ENCODE measurements at places on chromosomes 5 and 9. TPM values are rescaled to one million over a fixed set of nuclear protein-coding genes. Genes with fewer than 3 reads are reported as not detected.
A peak's percentile ranks its signal among the peaks of the same experiment; 100 is the strongest.

SEMA6A gene
- total RNA-seq = not detected

MAP1B gene
- total RNA-seq = not detected

CTNNAL1 gene
- total RNA-seq = 2.7 TPM

FBLL1 gene
- total RNA-seq = not detected

TRAF1 gene
- 30.5 TPM for total RNA-seq

FREM1 gene
- 0.05 TPM for total RNA-seq

PCDHGB3 gene
- total RNA-seq = 0.52 TPM

FGFR4 gene
- total RNA-seq = 0.72 TPM

PCDHGA8 gene
- 0.28 TPM for total RNA-seq

ADRB2 gene
- 78.9 TPM for total RNA-seq

SAXO1 gene
- 0.21 TPM for total RNA-seq

- no peak overlapping the region for H3K27ac ChIP-seq
- peaks cover 8% of the 10 kb centered on the region for H3K4me1 ChIP-seq
- H3K27me3 ChIP-seq = no peaks in the 10 kb centered on the region
- peak; percentile 48 for DNase-seq
- H3K36me3 ChIP-seq = no peaks in the 10 kb centered on the region
Observed at GRCh38 chr9:71758785-71759184, 9.5 kb downstream of the CEMIP2 start.

DNA sequence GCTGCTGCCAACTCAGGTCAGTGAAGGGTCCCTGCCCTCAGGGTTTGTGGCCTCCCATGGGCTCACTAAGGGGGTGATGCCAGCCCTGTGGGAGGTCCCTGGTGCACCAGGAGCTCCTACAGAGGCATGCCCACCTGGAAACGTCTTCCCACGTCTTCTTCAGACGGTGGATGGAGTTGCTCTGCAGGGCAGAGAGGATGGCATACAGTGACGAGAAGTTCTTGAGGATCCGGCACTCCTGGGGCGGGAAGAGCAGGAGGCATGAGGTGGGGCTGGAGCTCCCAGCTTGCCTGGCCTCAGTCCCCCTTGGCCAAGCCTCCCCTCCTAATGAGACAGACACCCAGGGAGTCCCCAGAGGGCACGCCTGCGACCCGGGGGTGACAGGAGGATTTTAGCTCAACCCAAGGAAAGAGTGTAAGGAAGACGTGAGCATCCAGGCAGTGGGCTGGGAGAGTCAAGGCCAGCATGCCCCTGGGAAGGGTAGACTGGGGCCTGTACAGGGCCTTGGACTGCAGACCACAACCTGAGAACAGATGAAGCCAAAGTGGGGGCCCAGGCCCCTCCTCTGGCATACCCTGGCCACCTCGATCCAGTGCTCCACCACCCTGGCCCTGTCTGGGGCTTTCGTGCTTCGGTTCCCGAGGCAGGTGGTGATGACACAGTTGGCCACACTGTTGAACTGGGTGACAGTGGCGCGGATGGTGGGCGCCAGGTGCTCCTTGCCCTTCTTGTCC, 14.4 kb downstream of the RALGDS start:
- H3K4me3 ChIP-seq = no peak overlapping the region
- DNase-seq = no peak
- peaks cover 5% of the 10 kb centered on the region for H3K4me1 ChIP-seq
- H3K36me3 ChIP-seq = peaks cover 84% of the 10 kb centered on the region
- no peaks in the 10 kb centered on the region for H3K27me3 ChIP-seq
- no peak overlapping the region for H3K27ac ChIP-seq

DNA sequence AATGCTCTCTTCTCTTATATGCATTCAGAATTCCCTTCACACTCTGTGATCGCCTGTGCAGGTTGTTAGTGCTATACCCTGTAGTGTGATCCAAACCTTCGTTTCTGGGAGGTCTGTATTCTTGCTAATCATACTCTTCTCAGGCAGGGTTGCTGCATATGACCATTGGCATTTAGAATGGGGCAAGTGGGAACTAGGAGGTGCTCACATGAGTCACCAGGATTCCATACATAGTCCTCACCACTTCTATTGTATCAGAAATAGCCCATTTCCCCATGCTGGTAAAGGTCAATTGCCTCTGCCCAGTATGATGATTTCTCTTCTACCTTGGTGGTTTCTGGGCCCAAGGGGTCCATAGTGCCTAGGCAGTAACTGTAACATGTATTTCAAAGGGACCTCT, 443.5 kb upstream of the CDH6 start:
- H3K27me3 ChIP-seq = no peaks in the 10 kb centered on the region
- no peak for DNase-seq
- no peaks in the 10 kb centered on the region for H3K36me3 ChIP-seq
- H3K27ac ChIP-seq = no peak overlapping the region

- H3K36me3 ChIP-seq = no peaks in the 10 kb centered on the region
- DNase-seq = no peak
- H3K27me3 ChIP-seq = no peaks in the 10 kb centered on the region
- H3K4me1 ChIP-seq = peaks cover 2% of the 10 kb centered on the region
- H3K4me3 ChIP-seq = no peak overlapping the region
- H3K27ac ChIP-seq = no peak overlapping the region
Observed at GRCh38 chr5:158565017-158565789, 534.5 kb downstream of the EBF1 start.

GRCh38 chr9:114281473-114282103, 41.3 kb upstream of the ORM1 start:
- H3K4me3 ChIP-seq = no peak overlapping the region
- no peaks in the 10 kb centered on the region for H3K36me3 ChIP-seq
- no peaks in the 10 kb centered on the region for H3K4me1 ChIP-seq
- no peaks in the 10 kb centered on the region for H3K27me3 ChIP-seq

GRCh38 chr9:129609486-129610212, 11.3 kb downstream of the C9orf50 start:
- no peaks in the 10 kb centered on the region for H3K36me3 ChIP-seq
- H3K4me1 ChIP-seq = peaks cover 47% of the 10 kb centered on the region
- peak; percentile 59 for DNase-seq
- peak overlapping the region; percentile 12 for H3K4me3 ChIP-seq

- H3K36me3 ChIP-seq = no peaks in the 10 kb centered on the region
- H3K27ac ChIP-seq = no peak overlapping the region
- H3K4me3 ChIP-seq = no peak overlapping the region
- DNase-seq = no peak
Observed at GRCh38 chr9:38118862-38119438, 49.9 kb upstream of the SHB start.

DNA sequence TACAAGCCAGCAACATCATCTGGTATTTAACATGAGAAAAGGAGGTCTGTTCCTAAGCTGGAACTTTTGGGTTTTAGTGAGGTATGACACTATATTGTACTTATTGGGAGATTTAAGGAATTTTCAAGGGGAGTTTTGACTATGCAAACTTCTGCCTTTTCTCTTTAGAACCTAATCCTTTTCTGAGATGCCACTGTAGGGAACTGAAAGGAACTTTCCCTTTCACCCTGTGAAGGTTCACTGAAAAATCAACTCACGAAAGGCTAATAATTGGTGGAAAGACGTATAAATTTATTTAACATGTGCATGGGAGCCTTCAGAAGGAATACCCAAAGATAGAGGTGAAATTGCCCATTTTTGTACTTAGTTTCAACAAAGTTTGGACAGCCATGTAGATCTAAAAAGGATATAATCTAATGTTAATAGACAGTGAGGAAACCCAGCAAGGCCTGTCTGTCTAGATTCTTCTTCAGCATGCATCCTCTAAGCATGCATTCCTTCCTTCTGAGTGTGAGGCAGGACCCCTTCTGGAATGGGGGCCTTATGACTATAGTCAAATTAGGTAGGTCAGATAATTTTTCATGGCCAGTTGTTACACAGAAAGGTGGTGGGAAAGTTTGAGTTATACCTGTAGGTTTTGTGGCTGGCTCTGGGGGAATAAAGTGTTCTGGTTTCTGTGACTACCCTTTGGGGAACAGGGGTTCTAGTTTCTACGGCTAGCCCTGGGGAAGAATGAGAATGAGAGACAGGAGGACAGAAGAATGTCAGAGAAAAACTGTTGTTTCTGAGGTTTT, 200.3 kb downstream of the C9orf152 start:
- no peak for DNase-seq
- no peaks in the 10 kb centered on the region for H3K27me3 ChIP-seq
- H3K4me3 ChIP-seq = no peak overlapping the region

- DNase-seq = no peak
- H3K36me3 ChIP-seq = no peaks in the 10 kb centered on the region
- no peak overlapping the region for H3K27ac ChIP-seq
Observed at GRCh38 chr9:134597041-134597913, 44.3 kb upstream of the COL5A1 start.

DNA sequence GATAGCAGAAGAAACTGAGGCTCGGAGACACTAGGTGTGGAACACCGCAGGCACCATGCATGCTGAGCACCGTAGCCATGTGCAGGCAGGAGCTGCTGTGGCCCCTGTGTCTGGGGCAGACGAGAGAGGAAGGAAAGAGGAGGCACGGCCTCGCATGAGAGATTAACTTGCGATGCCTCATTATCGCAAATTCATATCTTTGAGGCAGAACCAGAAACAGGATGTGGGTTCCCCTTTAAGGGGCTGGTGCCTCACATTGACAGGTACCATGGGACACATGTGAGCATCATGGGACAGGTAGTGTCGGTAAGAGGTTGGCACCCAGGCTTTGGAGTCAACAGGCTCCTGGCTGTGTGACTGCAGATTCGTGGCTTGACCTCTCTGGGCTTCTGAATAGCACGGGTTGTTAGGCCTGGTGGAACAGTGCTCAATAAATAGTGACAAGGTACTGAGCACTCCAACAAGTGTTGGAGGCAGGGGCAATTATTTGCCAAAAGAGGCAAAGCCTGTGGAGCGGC, 40.8 kb downstream of the NAIF1 start:
- no peaks in the 10 kb centered on the region for H3K36me3 ChIP-seq
- H3K27me3 ChIP-seq = no peaks in the 10 kb centered on the region
- peaks cover 89% of the 10 kb centered on the region for H3K4me1 ChIP-seq
- H3K4me3 ChIP-seq = no peak overlapping the region

GRCh38 chr9:104482921-104483570, 21.0 kb upstream of the OR13F1 start:
- H3K4me1 ChIP-seq = no peaks in the 10 kb centered on the region
- no peaks in the 10 kb centered on the region for H3K36me3 ChIP-seq
- no peak overlapping the region for H3K4me3 ChIP-seq
- H3K27ac ChIP-seq = no peak overlapping the region
- no peaks in the 10 kb centered on the region for H3K27me3 ChIP-seq

DNA sequence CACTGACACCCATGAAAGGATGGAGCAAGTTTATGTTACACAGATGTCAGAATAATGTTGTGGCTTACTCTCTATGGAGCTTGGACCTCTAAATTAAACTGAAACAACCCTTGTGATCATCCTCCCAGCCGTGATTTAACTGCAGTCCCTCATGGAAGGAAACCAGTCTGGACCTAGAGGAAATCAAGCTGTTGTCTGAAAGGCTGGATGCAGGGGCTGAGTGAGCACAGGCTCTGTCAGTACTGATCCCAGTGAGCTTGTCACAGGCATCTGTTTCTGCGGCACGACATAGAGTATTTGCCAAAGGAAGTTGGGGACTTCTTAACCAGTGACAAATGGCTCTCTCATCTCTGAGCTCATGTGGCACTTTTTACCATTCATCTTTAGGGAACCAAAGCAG, 282.9 kb upstream of the MAP3K1 start:
- no peaks in the 10 kb centered on the region for H3K36me3 ChIP-seq
- H3K27ac ChIP-seq = no peak overlapping the region
- no peak for DNase-seq
- H3K4me1 ChIP-seq = no peaks in the 10 kb centered on the region
- H3K4me3 ChIP-seq = no peak overlapping the region

- no peaks in the 10 kb centered on the region for H3K4me1 ChIP-seq
- no peak overlapping the region for H3K4me3 ChIP-seq
- no peaks in the 10 kb centered on the region for H3K36me3 ChIP-seq
- H3K27ac ChIP-seq = no peak overlapping the region
- DNase-seq = no peak
- no peaks in the 10 kb centered on the region for H3K27me3 ChIP-seq
Observed at GRCh38 chr9:1879501-1879900, 135.6 kb upstream of the SMARCA2 start.

DNA sequence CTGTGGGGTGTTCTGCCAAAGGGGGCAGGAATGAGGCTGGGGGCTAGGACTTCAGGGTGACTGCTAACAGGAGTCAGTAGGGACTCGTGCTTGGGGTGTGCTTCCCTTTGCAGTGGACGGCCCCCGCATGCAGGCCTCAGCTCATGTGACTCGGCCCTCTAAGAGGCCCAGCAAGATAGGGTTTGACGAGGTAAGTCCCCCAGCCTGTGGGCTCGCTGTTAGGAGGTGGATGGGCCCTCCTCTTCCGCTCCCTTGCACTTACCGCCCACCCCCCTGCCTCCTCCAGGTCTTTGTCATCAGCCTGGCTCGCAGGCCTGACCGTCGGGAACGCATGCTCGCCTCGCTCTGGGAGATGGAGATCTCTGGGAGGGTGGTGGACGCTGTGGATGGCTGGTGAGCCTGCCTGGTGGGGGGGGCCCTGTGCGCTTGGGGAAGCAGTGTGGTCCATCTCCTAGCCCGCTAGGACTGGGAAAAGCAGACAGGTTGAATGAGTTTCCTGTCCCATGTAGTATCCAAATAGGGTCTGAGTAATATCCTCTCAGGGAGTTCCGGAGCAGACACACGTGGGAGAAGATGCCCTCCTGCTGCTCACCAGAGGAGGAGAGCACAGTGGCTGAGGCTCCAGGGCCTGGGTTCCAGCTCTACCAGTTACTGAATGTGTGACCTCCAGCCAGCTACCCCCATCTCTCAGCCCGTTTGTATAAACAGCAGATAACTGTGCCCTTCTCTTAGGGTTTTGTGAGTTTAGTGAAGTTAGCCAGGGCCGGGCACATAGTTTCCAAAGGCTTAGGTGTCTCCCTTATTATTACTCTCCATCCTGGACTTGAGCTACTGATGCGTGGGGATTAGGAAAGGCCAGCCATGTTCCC, 8.2 kb downstream of the CERCAM start:
- H3K4me1 ChIP-seq = no peaks in the 10 kb centered on the region
- DNase-seq = no peak
- no peaks in the 10 kb centered on the region for H3K27me3 ChIP-seq
- no peaks in the 10 kb centered on the region for H3K36me3 ChIP-seq
- no peak overlapping the region for H3K27ac ChIP-seq
- H3K4me3 ChIP-seq = no peak overlapping the region

DNA sequence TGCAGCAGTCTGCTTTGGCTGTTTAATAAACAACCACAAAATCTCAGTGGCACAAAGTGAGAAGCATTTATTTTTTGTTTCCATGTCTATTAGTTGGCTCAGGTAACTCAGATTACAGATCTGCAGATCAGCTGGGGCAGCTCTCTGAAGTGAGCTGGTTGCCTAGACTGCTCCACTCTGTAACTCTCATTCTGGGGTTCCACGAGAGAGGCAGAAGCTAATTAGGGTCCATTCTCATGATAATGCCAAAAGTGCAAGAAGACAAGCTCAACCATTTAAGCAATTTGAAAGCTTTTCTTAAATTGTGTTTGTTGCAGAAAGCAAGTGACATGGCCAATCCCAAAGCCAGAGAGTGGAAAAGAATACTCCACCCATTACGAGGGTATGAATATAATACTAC, 13.2 kb downstream of the MEIKIN start:
- H3K4me1 ChIP-seq = no peaks in the 10 kb centered on the region
- no peak overlapping the region for H3K4me3 ChIP-seq
- no peaks in the 10 kb centered on the region for H3K36me3 ChIP-seq
- peaks cover 7% of the 10 kb centered on the region for H3K27me3 ChIP-seq

DNA sequence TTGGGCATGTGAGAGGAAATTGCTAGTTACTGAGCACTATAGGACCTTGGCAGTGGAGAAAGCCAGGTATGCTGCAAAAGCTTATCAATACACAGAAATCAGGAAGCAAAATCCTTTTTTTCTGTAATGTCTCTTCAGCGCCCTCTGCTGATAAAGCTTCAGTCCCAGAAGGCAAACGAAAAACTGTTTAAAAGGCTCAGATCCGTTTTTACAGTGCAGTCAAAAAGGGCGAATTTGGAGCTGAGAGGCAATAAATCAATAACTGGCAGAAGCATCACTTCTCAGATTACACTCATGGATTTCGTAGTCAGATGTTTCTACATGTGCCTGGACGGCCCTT, 1.1 kb upstream of the MAN2A1 start:
- no peaks in the 10 kb centered on the region for H3K36me3 ChIP-seq
- no peaks in the 10 kb centered on the region for H3K27me3 ChIP-seq
- H3K4me3 ChIP-seq = peak overlapping the region; percentile 62
- peaks cover 12% of the 10 kb centered on the region for H3K4me1 ChIP-seq
- H3K27ac ChIP-seq = peak overlapping the region; percentile 75

Measured in natural killer cell (primary cell).